ENCODE measurements at places on chromosomes 5 and 9. TPM values are rescaled to one million over a fixed set of nuclear protein-coding genes. Genes with fewer than 3 reads are reported as not detected.

Gene MTREX
- total RNA-seq, result 24.0 TPM

Gene NUDT12
- total RNA-seq, result 3.3 TPM

Gene CPLANE1
- total RNA-seq, result 0.97 TPM

Gene AQP7
- total RNA-seq, result 0.21 TPM

Gene FOXD4L4
- total RNA-seq, result not detected

Gene THOC3
- 79.6 TPM for total RNA-seq

Gene IFNE
- 0.52 TPM for total RNA-seq
